ENCODE measurements at places on chromosomes 13 and 19.

DNA sequence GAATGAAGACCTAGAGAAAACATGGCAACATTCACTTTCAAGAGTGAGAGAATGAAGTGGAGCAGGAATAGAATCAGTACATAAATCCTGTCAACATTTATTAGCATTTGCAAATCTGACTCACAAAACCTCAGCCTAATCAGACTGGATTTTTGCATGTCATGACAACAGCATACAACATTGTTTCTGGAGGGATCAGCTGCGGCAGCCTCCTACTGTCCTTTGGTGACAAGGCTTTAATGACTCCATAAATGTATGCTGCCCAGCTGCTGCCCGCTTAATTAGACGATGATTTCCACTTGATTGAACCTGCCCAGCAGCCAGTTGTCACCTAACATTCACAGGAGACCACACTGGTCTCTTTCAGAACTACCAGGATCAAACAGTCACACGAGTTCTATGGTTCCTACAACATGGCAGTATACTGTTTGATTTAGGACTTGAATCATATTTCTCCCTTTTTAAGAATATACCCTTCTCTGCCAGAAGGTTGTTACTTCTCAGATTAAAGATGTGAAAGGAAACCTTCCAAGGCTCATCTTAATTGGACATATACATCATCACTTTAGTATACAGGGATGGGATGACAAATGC lies 9.3 kb downstream of the EBPL start:
- DNase-seq: no peak

- no peak for DNase-seq
Measured at GRCh38 chr13:56700324-56700723, 440.4 kb upstream of the PRR20A start.

DNA sequence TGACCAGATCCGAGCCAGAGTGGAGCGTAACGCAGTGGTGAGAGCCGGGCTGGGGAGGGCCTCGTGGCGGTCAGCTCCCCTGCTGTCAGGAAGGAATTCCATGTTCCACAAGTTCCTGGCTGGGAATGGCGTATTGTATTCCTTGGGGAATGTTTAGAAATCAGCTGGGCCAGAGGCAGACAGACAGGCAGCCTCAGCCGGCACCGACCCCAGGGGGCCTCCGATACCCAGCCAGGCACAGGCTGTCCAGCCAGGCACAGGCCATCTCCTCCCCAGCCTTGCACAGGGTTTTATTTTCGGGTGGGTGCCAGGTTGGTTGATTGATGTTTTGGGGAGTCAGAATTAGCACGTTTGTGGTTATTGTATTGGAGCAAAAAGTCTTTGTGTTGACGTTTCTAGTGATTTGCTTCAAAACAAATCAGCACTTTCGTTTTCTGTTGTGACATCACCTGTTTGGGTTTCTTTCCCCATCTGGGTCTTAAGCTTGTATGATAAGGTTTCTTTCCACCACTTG lies 126.6 kb upstream of the MCF2L start:
- DNase-seq: no peak

GRCh38 chr13:84844473-84844872 lies 954.7 kb downstream of the SLITRK6 start:
- peak; percentile 26 for DNase-seq

GRCh38 chr13:46595136-46595884 lies 42.3 kb downstream of the LRCH1 start:
- DNase-seq: no peak

DNA sequence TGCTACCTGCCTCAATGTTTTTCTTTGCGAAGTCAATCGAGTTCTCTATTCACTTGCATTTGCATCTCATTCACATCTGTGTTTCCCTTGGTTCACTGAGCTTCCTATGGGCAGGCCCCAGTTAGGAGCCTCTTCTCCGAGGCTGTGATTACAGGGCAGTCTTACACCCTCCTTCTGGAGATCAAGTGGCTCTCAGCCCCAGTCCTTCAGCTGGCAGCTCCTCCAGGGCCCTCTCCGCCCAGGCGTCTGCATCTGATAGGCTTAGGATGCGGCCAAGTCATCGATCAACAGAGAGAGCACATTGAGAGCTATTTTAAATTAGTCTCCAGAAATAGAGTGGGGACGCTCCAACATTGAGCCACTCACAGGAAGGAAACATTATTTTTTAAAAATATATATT lies 44.2 kb downstream of the MBNL2 start:
- no peak for DNase-seq

DNA sequence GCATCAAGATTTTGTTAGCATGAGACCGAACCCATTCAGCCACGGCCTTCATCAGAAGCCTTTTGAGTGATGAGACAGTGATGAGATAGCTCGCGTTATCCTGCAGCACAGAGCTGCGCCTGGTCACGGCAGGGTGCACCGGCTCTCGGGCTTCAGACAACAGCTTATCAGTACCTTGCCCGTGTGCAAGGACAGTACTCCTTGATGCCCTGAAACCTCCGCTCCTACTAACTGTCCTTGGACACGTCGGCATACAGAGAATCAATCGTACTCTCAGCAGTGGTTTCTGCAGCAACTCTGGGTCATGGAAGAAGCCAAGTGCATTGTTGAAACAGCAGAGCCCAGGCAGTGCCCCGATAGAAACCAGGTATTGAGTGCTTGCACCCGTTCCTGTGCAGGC lies 40.7 kb downstream of the IRS2 start:
- DNase-seq: no peak

DNA sequence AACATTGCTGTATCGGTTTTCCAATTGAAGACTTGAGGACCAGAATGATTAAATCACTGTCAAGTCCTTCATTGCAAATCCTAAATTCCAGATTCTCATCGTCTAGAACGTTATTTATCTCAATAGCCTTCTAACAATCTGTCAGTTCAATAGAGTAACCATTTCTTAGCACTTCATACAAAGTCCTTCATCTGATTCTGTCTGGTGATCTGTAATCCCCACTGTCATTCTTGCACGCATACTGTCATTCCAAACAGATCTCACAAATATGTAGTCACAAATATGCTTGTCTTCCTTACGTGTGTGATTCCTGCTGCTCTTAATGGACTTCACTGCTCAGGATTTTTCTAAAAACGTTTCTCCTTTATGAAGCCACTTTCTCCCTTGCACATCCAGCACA lies 1197.5 kb downstream of the EFNB2 start:
- no peak for DNase-seq

- no peak for DNase-seq
Measured at GRCh38 chr19:13483215-13483614, 23.1 kb downstream of the CACNA1A start.

GRCh38 chr13:77009011-77009410 lies 17.1 kb downstream of the CLN5 start:
- DNase-seq: no peak

DNA sequence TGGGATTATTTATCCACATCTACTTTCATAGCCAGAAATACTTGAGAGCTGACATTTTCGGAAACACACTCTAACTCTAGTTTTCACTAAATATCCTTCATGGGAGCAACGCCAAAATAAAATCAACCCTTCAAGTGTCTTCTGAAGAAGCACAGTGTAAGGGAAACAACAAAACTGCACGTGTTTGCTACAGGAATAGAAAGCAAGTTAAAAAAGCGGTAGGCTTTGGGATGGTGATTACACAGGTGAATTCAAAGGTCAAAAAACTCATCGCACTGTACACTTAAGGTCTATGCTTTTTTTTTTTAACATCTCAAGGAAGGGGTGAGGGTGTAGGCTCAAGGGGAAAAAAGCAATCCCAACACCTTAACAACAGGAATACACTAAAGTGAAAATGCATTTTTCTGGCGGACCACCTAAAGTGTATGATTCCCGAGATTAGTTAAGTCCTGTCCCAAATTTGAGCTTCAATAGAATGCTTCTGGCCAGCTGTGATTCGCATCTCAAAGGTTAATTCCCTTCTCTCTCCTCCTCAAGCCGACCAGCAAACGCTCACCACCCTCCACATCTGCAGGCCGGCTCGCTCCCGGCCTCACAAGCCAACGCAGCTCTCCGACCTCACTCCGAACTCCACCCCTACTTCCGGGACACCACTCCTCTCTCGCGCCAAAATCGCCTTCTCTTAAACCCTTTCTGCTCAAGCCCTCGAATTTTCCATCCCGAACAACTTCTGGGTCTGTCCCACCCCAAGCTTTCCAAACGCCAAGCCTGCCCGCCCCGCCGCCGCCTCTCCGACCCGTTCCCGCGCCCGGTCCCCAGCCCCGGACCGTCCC lies 1.1 kb downstream of the ARGLU1 start:
- peak; percentile 49 for DNase-seq

DNA sequence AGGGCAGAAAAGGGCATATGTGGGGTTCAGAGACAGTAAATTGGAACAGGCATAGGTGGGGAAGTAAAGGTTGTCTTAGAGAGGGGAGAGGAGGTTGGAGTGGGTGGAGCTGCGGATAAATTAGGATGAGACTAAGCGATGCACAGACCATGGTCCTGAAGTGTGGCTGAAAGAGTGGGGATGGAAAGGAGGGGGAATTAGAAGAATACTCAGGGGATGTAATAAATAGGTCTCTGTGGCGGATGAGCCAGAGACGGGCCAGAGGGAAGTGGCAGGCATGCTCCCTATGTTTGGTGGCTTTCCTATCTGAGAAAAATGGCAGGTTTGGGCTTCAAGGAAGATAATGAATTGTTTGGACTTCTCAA lies 123.4 kb downstream of the OLFM4 start:
- no peak for DNase-seq

GRCh38 chr19:18496980-18497256 lies 25.0 kb downstream of the ELL start:
- DNase-seq: no peak

DNA sequence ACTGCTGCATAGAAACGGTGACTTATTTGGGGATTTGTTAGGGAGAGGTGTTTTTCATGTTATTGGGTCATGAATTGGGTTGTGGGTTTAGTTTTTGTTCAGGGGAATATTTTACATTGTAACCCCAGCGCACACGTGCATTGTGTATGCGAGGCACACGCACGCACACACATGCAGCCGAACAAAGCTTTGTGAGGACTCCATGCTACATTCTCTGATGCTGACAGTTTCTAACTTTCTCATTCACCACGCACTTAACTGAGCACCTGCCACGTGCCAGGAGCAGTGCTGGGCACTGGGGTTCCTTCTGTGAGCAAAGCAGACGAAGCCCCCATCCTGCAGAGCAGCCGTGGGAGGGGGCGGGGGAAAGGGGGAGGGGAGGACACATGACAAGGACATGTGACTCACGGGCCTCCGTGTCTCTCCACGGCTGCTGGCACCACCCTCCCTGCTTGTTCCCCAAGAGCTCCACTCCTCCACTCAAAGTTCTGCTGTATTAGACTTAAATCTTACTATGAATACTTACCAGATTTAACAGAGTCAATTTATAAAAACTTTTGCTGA lies 55.6 kb downstream of the SLC7A9 start:
- DNase-seq: no peak

GRCh38 chr13:30846866-30847265 lies 59.2 kb upstream of the MEDAG start:
- no peak for DNase-seq

DNA sequence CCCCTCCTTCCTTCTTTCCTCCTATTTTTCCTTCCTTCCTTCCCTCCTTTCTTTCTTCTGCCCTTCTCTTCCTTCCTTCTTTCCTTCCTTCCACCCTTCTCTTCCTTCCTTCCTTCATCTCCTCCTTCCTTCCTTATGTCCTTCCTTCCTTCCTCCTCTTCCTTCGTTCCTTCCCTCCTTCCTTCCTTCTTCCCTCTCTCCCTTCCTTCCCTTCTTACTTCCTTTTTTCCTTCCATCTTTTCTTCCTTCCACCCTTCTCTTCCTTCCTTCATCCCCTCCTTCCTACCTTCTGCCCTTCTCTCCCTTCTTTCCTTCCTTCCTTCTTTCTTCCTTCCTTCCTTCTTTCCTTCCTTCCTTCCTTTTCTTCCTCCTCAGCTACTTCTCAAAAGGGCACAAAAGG lies 287.3 kb upstream of the ZNF507 start:
- no peak for DNase-seq

- DNase-seq: no peak
Measured at GRCh38 chr19:40249781-40250180, 23.3 kb upstream of the CCNP start.

- DNase-seq: no peak
Measured at GRCh38 chr13:47291107-47291656, 394.3 kb upstream of the HTR2A start.

GRCh38 chr13:44955406-44955805 lies 33.9 kb downstream of the NUFIP1 start:
- DNase-seq: peak; percentile 62

GRCh38 chr13:52739468-52740071 lies at the start of gene CNMD:
Gene CNMD (minus strand): TSS chr13:52739820. CDS start chr13:52739701, 119 bp downstream.
- no peak for DNase-seq

DNA sequence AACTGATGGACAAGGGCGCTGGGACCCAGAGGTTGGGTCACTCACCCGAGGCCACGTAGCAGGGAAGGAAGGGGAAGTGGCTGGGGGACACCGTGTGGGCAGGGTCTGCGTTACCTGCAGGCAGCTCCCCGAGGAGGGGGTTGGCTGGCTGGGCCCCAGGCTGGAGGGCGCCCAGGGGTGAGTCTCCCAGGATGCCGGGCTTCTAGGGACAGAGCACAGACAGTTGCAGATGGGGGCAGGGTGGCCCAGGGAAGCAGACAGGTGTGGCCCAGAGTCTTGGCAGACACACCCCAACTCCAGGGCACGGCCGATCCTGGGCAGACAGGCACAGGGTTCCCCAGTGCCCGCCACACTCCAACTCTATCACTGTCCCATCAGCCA lies 5.6 kb upstream of the FDX2 start:
- DNase-seq: no peak

- DNase-seq: no peak
Measured at GRCh38 chr19:3335431-3336350, 30.7 kb upstream of the NFIC start.

GRCh38 chr13:103130146-103130545 lies 63.9 kb upstream of the SLC10A2 start:
- no peak for DNase-seq

GRCh38 chr13:75610466-75610865 lies 25.7 kb upstream of the LMO7 start:
- no peak for DNase-seq

DNA sequence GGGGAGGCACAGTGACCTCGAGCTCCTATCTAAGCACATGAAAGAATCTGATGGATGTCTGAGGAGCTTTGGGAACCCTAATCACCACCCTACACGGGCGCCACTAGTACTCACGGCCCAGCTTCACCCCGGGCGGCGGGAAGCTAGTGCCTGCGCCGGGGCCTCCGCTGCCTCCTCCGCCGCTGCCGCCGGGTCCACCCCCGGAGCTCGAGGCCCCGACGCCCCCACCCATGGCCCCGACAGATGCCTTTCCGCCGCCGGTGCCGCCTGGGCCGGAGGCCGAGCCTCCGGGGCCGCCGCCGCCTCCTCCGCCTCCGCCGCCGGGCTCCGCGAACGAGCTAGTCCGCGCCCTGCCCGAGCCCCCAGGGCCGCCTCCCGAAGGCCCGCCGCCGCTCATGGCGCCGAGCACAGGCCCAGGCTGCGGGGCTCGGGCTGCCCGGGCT lies 312 bp downstream of the GSK3A start:
- DNase-seq: no peak

DNA sequence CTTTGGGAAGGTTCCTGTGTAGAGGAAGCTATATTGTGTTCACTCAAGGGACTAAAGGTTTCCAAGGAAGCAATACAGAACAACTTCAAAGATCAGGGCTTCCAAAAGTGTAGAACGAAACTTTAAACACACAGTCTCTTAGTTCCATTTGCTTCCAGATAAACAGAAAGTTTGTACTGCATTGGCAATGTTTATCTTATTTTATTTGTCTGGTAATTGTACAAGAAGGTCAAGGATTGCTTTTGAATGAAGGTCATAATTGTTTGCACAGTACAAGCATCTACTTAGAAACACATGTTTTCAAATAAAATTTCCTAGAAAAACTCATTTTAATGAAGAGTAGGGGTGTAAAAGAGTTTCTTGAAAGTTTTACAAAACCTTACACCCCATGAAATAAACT lies 712.7 kb upstream of the SGCG start:
- DNase-seq: no peak

All from pons (tissue), 1 donor.